ENCODE measurements at places on chromosomes 6 and 20.

DNA sequence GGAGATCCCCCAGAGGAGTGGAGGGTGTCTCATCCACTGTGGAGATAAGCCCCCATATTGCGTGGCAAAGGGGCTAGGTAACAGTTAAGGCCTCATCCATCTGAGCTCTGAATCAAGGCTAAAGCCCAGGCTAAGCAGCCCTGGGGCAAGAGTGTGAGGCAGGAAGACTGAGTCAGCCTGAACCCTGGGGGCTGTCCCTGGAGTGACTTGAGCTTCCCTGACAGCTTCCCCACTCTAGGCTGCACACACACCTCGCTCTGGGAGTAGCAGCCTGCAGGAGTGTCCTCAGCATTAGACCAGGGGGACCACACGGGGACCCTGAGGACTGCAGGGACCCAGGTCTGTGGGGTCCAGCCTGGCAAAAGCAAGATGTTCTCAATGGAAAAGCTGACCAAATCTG, 27.9 kb downstream of the UBD start:
- DNase-seq: no peak

DNA sequence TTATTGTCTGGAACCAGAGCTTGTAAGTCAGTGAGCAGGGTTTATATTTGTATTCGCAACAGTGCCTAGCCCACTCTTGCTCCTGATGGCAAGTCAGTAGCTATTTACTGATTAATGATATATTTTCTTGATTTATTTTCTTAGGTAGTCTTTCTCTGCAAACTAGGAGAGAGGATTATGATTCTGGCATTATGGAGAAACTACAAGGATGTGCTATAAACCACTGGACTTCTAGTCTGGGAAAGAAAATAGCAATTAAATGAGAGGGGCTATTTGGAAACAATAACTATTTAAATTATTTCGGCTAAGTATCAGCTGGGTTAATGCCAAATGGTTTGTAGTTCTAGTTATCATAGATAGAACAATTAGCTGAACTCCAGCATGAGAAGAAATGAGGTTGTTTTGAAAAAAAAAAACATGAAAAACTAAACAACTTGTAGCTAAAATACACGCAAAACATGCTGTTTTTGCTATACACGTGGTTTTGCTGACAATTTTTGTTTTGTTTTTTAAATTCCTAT, 304.9 kb upstream of the TCF21 start:
- no peak for DNase-seq

DNA sequence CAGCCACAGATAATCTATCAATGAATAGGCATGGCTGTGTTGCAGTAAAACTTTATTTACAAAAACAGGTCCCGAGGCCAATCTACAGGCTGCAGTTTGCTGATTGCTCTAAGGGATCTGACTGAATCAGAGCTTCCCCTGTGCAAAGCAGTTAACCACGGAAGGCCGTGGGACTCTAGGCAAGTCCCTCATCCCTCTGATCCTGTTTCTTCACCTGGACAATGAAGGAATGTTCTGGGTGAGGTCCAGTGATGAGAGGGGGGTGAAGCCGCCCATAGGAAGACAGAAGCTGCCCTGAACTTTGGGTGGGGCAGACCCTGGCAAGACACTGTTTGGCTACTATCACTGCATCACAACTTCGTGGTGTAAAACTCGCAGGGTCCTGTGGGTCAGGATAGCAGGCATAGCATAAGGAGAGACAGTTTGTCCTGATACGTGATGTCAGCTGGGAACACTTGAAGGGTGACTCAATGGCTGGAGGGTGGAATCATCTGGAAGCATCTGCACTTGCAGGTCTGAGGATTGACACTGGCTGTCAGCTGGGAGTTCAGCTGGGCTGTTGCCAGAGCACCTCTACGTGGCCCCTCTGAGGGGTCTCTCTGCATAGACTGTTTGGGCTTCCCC, 33.3 kb upstream of the TGM2 start:
- DNase-seq: peak; percentile 16

DNA sequence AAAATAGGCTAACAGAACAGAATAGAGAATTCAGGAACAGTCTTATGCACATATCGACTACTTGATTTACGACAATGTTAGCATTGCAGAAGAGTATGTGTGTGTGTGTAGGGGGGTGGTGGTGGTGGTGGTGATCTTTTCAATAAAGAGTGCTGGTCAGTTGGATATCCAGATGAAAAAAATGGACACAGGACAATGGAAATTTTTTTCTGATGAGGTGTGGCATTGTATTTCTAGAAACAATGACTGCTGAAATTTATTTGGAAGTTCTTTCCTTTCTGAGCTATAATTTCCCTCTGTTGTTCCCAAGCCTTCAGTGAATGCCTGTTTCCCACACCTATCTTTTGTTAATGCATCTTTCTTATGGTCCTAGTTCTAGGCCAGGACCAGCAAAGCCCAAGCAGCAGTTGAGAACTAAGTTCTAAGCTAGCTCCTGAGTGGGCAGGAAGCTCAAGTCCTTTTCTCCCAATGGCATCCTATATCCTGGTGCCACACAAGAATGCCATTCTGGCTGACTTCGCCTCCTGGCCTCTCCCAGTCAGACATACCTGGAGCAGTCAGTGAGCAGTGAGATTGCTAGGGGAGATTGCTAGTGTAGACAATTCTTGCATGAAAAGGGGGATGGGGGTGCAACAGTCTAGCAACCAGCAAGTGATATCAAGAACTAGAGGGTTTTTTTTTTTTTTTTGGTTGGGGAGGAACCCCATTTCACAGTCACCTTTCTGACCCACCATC, 1.2 kb upstream of the TOX2 start:
- DNase-seq: no peak

GRCh38 chr6:147868427-147869190, 360.1 kb downstream of the SAMD5 start:
- DNase-seq: no peak

GRCh38 chr6:85612690-85613474, 19.2 kb upstream of the SNX14 start:
- no peak for DNase-seq

GRCh38 chr6:44645276-44645675, 257.8 kb downstream of the CDC5L start:
- DNase-seq: no peak

- no peak for DNase-seq
Observed at GRCh38 chr20:49636447-49636846, 68.5 kb upstream of the PTGIS start.

DNA sequence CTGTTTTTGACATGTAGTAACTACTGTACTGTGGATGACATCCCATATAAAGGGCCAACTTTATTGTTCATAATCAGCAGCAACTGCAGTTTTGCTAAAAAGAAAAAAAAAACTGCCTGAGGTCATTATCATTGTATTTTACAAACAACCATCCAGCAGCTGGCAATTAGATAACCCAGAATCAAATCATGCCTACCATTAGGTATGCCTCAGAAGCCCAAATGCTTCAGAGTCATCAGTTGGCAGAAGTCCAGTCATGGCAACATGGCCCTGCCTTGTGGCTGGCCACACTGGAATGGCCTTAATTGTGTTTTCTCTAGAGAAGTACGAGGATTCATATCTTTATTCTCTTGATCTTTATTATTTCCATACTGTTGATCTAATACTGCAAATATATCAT, 462.4 kb upstream of the NRSN1 start:
- no peak for DNase-seq

DNA sequence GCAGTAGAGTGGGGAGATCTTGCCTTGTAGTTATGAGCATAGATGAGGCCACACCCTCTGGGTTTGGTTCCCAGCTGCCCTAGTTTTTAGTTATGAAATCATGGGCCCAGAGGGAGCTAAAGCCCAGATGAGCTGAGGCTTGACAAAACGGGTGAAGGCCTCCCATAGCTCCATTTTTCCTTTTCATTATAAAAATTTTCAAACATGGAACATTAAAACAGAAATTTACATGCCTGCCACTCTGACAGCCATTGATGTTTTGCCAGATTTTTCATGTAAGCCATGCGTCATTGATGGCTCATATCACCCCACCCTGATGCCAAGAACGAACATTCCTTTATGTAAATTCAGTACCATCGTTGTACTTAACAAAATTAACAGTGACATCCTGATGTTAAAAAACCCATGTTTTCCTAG, 67.9 kb downstream of the IGF2R start:
- DNase-seq: no peak

- DNase-seq: no peak
Observed at GRCh38 chr6:47348316-47348863, 38.7 kb upstream of the TNFRSF21 start.

GRCh38 chr6:21994821-21995220, 302.0 kb downstream of the PRL start:
- no peak for DNase-seq

DNA sequence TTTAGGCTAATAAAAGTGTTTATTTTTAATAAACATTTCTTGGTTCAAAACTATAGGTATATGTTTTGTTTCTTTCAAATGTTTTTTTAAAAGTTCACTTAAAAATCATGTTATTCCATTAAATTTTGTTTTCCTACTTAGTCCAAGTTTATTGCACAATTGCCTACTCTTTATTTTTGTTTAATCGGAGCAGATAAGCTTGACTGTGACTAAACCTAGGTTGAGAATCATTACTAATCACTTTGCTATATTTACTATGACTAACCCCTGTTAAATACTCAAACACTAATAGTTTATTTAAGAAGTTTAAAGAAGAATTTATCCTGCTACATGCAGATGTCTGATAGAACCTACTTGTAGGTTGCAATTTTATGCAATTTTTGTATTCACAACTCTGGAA, 18.8 kb downstream of the MAP3K4 start:
- no peak for DNase-seq

DNA sequence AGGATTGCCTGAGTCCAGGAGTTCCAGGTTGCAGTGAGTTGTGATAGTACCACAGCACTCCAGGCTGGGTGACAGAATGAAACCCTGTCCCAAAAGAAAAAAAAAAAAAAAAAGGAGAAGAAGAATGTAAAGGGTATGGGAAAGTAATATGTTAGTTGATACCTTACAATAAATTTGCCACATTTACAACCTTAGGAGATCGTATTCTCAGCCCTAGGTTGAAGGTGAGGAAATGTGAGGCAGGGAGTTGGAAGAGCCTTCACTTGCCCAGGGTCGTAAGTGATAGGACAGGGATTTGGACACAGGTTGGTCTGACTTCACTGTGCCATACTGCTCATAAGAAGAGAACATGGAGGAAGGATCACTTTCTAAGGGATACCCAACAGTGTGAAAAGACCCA, 68.6 kb downstream of the BMP6 start:
- no peak for DNase-seq

DNA sequence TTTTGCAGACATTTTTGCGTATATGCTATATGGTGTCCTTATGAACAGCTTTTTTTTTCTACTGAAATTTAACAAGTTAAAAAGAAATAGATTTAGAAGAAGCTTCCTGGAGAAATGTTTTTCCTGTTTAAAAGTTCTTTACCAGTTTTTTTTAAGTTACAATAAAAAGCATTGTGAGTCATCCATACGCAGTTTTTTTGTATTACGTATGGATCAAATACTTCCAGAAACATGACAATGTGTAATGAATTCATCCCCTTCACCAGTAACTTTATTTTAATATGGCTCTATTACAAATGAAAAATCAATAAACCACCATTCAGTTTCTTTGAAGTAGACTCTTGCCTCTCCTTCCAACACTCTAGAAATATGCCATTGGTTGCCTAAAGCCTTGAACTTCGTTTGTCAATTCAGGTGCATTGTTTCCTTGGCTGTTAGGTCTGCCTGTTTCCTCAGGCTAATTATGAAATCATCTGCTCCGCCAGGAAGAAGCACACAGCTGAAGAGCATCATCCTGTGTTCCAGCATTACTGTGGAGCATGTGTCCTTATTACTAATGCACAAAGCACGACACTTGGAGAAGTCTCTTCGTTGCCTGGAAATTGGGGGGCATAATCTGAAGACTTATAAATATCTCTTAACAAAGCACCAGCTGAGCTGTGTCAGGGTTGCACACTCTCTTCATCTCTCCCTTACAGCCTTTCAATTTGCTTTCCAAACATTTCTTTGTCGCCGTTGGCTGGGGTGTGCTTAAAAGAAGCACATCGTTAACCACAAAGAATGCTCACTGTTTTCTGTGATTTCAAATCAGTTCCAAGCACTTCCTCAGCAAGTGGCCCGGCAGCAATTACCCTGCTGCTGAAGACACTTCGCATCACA, 9.6 kb downstream of the MOXD1 start:
- no peak for DNase-seq

- DNase-seq: no peak
Observed at GRCh38 chr6:47057830-47058540, 15.9 kb upstream of the ADGRF1 start.

DNA sequence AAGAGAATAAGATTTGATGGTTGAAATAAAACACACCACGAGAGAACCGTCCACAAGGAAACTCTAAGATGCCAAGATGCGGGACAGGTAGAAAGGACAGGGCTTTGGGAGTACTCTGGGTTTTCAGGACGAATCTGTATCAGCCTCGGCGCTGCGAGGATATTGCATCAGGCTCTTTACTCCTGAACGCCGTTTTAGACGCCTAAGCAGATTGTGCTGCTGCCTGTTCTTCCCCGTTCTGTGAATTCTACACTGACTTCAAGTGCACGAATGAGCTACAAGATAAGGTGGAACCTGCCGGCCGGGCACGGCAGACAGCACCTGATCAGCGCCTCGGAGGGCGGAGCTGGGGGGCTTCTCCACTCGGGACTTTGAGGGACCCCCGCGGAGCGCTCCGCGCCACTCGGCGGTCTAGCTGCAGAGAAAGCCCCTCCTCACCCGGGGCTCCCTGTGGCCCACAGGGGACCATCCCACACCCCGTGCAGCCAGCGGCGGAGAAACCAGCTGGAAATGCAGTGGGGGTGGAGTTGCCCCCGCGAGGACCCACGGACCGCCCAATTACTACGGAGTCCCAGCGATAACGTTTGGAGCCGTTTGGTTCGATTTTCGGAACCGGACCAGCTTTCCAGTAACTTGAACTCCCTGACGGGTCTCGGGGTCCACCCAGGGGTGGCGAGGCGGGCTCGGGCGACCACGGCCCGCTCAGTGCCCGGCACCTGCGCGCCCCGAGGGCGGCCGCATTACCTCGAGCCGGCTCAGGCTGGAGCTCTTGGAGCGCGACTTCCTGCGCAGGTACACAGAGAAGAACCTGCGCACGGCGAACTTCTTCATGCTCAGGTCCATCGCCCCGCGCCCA, 646 bp downstream of the RPS6KA2 start:
- DNase-seq: peak; percentile 9

GRCh38 chr20:24672886-24673677, 203.7 kb downstream of the SYNDIG1 start:
- no peak for DNase-seq

GRCh38 chr20:52049001-52049731, 142.4 kb downstream of the ZFP64 start:
- DNase-seq: no peak

GRCh38 chr6:79665725-79666551, 34.8 kb downstream of the SH3BGRL2 start:
- no peak for DNase-seq

DNA sequence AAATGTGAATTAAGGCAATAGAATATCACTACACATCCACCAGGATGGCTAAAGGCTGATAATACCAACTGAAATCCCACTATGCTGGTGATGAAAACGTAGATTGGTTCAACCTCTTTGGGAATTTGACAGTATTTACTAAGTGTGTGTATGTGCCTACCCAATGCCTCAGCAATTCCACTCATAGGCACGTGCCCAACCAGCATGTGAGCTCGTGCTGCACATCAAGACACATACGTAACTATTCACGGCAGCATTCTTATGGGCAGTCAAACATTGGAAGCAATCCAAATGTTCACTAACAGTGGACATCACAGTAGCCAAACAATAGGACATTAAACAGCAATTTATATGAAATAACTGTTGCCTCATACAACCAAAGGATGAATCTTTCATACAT, 15.7 kb upstream of the AFDN start:
- no peak for DNase-seq
